ENCODE measurements at places on chromosomes 5 and 9.

- no peak for DNase-seq
Observed at GRCh38 chr5:73747696-73748380, 121.8 kb downstream of the ARHGEF28 start.

DNA sequence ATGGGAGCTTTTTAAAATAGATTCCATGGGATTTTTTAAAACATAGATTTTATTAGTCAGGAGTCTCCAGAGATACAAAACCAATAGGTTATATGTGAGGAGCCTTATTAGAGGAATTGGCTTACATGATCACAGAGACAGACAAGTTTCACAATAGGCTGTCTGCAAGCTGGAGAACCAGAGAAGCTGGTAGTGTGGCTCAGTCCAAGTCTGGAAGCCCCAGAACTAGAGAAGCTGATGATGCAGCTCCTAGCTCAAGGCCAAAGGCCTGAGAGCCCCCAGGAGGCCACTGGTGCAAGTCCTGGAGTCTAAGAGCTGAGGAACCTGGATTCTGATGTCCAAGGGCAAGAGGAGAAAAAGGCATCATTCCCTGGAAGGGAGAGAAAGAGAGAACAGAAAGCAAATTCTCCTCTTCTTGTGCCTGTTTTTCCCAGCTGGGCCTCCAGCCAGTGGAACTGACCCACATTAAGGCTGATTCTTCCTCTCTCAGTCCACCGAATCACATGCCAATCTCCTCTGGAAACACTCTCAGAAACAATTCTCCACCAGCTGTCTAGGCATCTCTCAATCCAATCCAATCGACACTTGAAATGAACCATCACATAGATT lies 59.3 kb downstream of the AHRR start:
- DNase-seq, result no peak

- no peak for DNase-seq
Observed at GRCh38 chr9:21656776-21657674, 145.4 kb upstream of the MTAP start.

DNA sequence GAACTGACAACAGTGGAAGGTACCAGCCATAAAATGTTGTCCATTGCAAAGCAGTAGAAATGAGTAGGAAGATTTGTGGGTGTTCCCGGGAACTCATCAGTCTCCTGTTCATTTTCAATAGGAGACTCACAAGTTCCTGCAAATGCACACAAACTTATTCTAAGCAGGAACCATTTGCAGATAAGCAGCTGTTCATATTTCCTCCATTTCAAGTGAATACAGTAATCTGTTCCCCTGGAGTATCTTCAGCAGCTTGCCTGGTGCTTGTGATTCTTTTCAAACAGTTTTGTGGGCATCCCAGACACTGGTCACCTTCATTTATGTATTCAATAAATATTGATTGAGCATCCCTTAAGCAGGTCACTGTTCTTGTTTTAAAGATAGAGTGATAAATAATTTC lies 1315.5 kb upstream of the C9orf72 start:
- DNase-seq, result no peak
